ENCODE measurements at places on chromosomes 6 and 20.

GRCh38 chr6:56482525-56482924 lies 160.2 kb downstream of the DST start:
- DNase-seq, result no peak

GRCh38 chr6:139640448-139640847 lies 266.0 kb upstream of the CITED2 start:
- no peak for DNase-seq

DNA sequence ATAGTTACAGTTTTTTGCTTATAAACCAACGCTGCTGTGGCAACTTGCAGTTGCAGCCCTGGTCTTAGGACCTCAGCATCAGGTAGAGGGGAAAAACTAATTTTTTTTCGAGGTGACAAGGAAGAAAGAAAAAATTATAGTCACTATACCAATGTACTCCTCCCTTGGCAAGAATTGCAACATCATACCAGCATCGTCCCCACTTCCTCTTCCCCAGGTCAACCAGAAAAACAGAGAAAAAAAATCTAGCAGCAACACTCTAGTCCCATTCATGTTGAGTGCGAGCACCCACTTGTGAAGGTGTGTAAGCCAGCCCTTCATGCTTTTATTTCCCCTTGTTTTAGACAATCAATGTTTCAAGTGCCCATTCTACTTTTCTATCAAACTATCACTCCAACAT lies 13.1 kb upstream of the DCBLD1 start:
- no peak for DNase-seq

GRCh38 chr6:119147101-119148053 lies 68.9 kb upstream of the FAM184A start:
- DNase-seq, result peak; percentile 95

DNA sequence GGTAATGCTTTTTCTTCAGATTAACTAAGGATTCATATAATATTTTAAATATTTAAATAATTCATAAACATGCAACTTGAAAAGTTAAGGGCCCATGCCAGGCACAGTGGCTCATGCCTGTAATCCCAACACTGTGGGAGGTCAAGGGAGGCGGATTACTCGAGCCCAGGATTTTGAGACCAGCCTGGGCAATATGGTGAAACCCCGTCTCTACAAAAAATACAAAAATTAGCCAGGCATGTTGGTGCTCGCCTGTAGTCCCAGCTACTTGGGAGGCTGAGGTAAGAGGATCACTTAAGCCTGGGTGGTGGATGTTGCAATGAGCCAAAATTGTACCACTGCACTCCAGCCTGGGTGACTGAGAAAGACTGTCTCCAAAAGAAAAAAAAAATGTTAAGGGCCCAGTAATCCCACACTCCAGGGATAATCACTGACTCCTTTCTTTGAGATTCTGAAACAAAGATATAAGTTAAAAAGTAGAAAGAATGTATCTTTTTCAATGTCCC lies 7.9 kb upstream of the RIN2 start:
- no peak for DNase-seq

- DNase-seq, result peak; percentile 35
Observed at GRCh38 chr6:125906158-125906998, 50.2 kb upstream of the HINT3 start.

Measured in AG08395 (cell line).